ENCODE measurements at places on chromosomes 3 and 15. TPM values are rescaled to one million over a fixed set of nuclear protein-coding genes. Genes with fewer than 3 reads are reported as not detected.

- DNase-seq, result no peak
- peaks cover 25% of the 10 kb centered on the region for H3K27me3 ChIP-seq
- H3K4me3 ChIP-seq, result no peak overlapping the region
- no peaks in the 10 kb centered on the region for H3K36me3 ChIP-seq
Measured at GRCh38 chr15:36495456-36495991, 83.9 kb upstream of the CDIN1 start.

DNA sequence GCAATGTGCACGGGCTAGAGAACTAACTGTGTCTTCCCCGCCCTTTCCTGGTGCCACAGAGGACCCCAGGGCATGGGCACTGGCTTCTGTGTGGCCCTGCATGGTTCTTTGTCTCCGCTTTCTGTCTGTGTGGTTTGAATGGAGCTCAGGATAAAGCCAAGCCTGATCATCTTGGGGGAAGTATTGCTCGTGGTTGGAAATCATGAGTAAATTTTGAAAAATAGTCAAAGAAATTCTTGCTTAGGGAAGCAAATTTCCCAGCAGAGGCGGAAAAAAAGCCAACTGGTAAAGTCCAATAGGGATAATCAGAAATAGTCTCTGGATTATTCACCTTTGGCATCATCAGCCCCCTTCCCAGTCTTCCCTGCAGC is 55.4 kb downstream of the MAGEF1 start:
- H3K4me3 ChIP-seq, result no peak overlapping the region
- H3K4me1 ChIP-seq, result peaks cover 13% of the 10 kb centered on the region
- peaks cover 14% of the 10 kb centered on the region for H3K27me3 ChIP-seq
- no peak overlapping the region for H3K27ac ChIP-seq
- H3K36me3 ChIP-seq, result no peaks in the 10 kb centered on the region

- no peak overlapping the region for H3K27ac ChIP-seq
- no peaks in the 10 kb centered on the region for H3K36me3 ChIP-seq
- no peak for DNase-seq
Measured at GRCh38 chr3:46894256-46894655, 16.7 kb downstream of the PTH1R start.

The BCL2A1 gene
- total RNA-seq, result 12.0 TPM

DNA sequence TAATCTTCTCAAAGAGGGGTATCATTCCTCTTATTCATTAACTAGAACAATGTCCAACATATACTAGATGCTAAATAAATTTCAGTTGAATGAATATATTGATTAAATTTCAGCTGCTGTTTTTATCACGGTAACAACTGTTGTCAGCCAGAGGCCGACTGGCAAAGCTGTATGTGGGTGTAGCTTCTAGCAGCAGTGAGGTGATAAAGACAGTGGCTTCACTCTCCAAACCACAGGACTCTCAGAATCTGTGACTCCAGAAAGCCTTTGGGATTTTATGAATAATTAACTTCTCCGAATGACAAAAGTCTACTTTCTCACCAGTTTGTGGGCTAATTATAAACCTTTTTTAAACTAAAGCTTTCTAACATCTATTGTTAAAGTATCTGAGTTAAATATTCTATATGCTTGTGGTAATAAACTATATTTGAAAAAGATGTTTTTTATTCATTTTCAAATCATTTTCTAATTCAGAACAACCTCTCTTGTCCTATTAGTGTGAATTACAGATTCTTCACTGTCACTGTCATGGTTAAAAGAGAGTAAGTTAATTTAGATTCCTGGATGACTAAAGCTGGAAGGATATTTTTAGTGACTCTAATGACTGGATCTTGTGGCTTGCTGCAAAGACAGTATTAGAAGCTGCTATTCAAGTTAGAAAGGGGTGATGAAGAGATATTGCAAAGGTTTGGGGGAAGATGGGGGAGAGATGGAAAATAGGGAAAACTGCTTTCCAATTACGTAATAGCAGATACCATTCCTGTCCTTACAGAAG is 796.4 kb upstream of the ARPP21 start:
- H3K4me1 ChIP-seq, result no peaks in the 10 kb centered on the region
- H3K27ac ChIP-seq, result no peak overlapping the region
- no peaks in the 10 kb centered on the region for H3K27me3 ChIP-seq

Data from activated CD8-positive, alpha-beta memory T cell treated with anti-CD3 and anti-CD28 coated beads, Interleukin-2, amount 10 ng/mL, durations not matched to agents 7 days and 5 days (primary cell).